ENCODE measurements at places on chromosomes 3 and 15.

DNA sequence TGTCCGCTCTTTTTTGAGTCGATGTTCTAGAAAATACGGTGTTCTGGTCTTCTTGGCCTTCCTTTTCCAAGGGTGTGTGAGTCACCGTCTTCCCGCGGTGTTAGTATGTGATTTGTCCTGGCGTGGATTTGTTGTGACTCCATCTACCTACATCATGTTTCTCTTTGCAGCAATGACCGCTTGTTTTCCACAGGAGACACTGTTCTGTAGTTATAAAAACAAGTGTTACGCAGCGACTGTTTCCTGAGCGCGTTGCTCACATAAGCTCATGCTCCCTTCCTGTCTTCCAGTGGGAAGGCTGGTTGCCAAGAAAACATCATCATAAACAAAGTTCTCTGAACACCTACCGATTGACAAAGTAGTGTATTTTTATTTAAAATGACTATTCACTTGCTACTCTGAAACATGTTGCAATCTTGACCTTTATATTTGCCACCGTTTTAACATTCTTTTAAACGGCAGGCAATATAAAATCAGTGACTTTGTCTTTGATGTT, 19.0 kb downstream of the USP13 start:
- no peak for DNase-seq

DNA sequence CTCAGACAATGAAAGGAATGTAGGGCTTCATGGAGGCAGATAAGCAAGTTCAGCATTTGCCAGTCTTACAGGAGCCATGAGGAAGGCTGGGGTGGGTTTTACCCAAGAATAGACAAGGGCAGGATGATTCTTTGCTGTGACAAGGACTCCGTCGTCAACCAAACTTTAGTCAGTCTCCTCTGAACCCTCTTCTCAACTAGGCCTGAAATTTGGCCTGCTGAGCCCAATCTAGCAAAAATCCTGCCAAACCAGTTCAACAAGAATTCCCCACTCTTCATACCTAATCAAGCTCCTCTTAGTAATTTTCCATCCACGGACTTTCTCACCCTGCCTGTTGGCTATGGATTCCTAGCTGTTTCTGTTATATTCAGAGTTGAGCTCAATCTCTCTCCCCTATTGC, 280.5 kb downstream of the TBL1XR1 start:
- DNase-seq: peak; percentile 37

GRCh38 chr15:61834076-61834697, 226.1 kb downstream of the VPS13C start:
- DNase-seq: peak; percentile 81

DNA sequence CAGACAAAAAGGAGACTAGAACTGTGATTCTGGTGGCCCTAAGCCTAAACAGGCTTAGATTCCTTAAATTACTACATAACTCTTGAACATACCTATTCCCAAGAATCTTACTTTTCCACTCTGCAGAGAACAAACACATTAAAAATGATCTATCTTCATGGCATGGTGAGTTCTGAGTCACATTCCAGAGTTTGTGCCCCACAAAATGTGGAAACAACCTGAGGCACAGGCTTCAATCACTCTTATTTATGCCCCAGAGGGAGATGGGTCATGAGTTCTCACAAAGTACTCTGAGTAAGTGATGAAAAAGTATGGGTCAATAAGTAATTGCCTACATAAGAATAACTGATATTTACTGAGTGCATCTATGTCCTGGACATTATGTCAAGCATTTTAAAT, 137.5 kb upstream of the SLC2A2 start:
- no peak for DNase-seq

- no peak for DNase-seq
Measured at GRCh38 chr3:134449277-134449676, 36.5 kb downstream of the ANAPC13 start.

- DNase-seq: peak; percentile 83
Measured at GRCh38 chr3:159763602-159764489, 224.8 kb upstream of the IL12A start.

GRCh38 chr3:19688767-19689166, 245.2 kb downstream of the EFHB start:
- DNase-seq: no peak
